T follicular helper cell (primary cell): ENCODE measurements at places on chromosomes 1 and 21.

DNA sequence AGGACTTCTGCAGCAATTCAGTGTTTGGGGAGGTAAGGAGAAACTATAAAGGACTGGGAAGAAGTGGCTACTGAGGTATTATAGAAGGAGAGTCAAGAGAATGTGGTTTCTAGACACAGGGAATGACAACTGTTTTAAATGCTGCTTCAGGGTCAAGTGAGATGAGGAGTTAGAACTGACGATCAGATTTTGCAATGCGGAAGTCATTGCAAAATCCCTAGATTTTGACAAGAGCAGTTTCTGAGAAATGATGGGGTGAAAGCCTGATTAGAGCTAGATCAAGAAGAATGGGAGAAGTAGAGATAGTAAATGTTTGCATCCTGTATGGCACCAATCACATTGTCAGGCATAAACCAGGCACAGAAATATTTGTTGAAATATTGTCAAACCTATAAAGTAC is 4.7 kb upstream of the TSNAX start:
- no peak for DNase-seq

DNA sequence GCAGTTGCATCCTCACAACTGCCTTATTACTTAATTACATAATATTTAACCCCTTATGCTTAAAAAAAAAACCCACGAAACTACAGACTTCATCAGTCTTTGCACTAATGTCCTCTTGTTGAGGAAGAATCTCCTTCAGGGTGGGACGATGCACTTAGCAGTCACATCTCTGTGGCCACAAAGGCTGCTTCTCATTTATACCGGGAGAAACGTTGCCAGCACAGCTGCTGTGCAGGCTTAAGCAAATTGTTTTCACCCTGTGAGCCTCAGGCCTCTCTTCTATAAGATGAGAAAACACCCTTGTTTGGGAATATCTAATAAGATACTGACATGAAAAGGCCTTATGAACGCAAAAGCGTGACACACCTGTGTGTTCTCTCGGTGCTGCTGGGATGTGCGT is 2.9 kb upstream of the OBSCN start:
- no peak for DNase-seq

DNA sequence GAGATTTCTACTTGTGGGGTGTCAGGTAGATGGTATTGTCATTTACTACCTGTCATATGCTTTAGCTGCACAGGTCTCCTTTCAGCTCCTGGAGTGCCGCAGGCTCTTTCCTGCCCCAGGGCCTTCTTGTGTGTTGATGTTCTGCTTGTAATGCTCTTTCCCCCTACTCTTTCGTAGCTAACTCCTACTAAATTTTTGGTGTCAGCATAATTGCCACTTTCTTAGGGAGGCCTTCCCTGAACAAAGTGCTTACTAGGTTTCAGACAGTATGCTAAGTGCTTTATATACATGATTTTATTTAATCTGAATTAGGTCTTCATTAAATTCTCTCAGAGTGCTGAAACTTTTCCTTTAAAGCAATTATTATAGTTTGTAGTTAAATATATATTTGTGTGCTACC is 4.8 kb upstream of the THEM4 start:
- DNase-seq = no peak

DNA sequence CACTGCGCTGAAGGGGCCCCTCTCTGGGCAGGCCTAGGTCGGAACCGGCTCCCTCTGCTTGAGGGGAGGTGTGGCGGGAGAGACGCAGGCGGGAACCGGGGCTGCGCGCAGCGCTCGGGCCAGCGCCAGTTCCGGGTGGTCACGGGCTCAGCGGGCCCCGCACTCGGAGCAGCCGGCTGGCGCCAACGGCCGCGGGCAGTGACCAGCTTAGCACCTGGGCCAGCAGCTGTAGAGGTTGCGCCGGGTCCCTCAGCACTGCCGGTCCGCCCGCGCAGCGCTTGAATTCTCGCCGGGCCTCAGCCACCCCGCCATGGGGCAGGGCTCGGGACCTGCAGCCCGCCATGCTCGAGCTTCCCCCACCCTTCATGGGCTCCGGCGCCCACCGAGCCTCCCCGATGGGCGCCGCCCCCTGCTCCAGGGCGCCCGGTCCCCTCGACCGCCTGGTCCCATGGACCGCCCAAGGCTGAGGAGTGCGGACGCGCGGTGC is 254.6 kb downstream of the COL11A1 start:
- no peak for DNase-seq

GRCh38 chr1:56817716-56818463 is 1.3 kb downstream of the FYB2 start:
- no peak for DNase-seq

DNA sequence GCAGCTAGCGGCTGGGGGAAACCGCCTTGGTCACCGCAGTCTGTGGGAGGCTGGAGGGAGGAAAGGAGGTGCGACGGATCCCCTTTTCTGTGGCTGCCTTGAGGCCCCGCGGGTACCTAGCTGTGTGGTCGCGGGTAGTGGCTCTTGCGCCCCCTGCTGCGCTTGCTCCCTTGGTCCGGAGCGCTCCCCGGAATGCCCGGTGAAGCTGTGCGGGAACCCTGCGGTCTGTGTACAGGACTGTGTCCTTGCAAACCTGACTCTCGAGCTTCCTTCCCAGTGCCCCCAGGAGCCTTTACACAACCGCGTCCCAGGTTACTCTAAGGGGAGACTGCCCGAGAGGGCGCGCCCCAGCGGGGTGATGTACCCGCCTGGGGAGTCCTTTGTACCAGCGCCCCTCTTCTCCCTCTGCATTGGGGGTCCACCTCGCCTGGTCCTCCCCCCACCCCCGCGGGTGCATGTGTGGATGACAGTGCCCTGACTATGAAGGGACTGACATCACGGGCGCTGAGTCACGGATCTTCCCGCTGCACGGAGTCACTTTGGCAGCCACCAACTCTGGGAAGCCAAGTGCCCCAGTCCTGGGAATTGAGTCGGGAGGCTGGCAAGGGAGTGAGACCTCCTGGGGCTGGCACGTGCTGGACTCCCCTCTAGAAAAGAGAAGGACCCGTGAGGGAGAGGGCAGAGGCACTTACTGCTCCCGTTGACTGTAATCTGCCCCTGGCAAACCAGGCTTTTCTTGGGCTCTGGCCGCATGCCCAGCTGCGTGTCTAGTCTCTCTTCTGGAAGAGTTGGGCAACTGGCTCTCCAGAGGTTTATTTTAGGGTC is 816 bp downstream of the IL6R start:
- DNase-seq = peak; percentile 50

DNA sequence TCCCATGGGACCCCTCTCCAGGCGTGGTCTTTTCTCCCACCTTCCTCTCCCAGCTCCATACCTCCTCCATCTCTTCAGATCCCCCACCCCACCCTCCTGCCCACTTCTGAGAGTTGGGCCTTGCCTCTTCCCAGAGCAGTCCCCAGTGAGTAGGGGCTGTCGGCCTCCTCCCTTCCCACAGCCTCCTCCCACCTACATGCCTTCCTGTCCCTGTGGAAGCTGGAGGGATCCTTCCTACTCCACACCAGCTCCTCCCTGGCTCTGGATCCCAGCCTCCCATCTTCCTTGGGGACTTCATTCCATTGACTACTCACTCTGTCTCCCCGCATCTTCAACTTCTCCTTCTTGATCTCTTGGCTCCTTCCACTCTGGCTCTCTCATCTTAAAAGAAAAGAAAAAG is 24.9 kb downstream of the KCNQ4 start:
- DNase-seq = no peak

- no peak for DNase-seq
These were observed 6.3 kb downstream of the SLAMF1 start for GRCh38 chr1:160640359-160641123.

DNA sequence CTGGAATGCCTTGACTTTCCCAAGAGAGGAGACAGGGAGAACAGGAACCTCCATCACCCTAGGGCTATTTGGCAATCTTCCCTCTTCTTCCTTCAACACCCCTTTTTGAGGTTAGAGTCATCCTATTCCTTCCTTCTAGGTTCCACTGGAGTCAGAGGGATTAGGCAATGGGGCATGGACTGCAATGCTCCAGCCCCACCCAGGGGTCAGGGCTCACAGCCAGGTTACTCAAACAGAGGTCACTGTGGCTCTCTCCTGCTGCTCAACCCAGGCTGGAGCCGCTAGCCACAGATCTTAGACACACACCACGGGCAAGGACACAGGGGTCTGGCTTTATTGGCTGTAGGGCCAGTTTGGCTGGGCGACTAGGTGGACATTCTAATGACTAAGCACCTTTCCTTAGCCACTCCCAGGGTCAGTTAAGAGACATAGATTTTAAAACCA is 145.5 kb upstream of the NRIP1 start:
- DNase-seq = no peak

GRCh38 chr21:45228656-45229240 is 58.9 kb downstream of the POFUT2 start:
- DNase-seq = no peak

DNA sequence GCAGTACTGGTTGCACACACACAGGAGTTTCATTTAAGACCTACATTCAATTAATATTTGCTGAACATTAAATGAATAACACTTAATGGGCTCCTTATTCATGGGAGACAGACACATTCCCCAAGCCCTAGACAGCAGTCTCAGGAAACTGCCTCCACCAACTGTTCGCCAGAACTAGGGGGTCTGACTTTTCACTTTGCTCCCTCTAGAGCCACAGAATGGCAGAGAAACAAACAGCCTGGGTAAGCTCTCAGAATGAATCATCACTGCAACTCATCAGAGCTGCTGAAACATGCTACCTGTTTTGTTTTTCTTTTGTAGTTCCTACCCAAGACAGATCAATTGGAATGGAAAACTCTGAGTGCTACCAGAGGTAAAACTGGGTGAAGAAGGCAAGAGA is 31.7 kb downstream of the ELK4 start:
- no peak for DNase-seq

GRCh38 chr1:230310381-230311163 is 115.6 kb downstream of the PGBD5 start:
- DNase-seq = peak; percentile 38

GRCh38 chr1:72620453-72620852 is 338.1 kb upstream of the NEGR1 start:
- DNase-seq = no peak

- DNase-seq = no peak
These were observed 64.4 kb downstream of the XCL1 start for GRCh38 chr1:168640836-168641235.

- no peak for DNase-seq
These were observed 82.7 kb upstream of the TENT5C start for GRCh38 chr1:117523111-117523510.

DNA sequence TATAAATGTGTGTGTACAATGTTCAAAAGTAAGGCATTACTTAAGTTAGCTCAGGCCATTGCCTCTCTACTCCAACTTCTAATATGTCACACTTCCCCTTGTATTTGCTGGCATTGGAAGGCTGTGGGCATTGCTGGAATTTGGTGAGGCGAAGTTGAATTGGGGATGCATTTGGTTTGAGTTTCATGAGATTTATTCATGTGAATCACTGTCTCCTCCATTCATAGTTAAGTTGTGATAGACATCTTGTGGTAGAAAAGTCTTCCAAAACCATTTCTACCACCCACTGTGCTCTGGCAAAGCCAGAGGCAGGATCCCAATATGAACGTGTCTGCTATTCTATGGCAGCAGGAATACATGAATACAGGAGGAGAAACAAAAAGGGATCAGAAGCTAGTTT is 397.8 kb upstream of the USP24 start:
- no peak for DNase-seq

DNA sequence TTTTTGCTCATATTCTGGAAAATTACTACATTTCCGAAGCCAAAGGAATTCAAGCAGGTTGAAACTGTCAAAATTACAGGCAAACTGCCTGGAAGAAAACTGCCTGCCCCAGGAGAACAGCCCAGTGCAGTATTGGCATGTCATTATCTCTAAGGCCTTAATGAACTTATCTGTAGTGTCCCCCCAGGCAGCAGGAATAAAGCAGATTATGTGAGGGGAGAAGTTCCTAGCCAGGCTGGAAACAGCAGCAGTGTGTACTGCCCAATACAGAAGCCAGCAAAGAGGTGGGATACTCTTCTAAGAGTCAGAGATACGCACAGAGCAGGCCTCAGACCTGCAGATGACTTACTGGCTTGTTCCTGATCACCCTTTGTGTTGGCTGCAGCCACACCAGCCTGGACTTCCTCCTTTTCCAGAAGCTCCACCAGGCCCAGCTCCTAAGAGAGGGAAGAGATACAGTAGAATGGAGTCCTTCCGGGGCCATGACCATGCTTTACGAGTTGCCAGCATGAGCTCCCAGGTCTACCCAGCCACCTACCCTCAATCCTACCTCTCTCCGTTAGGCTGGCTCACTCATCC is 11.7 kb downstream of the IQGAP3 start:
- no peak for DNase-seq

DNA sequence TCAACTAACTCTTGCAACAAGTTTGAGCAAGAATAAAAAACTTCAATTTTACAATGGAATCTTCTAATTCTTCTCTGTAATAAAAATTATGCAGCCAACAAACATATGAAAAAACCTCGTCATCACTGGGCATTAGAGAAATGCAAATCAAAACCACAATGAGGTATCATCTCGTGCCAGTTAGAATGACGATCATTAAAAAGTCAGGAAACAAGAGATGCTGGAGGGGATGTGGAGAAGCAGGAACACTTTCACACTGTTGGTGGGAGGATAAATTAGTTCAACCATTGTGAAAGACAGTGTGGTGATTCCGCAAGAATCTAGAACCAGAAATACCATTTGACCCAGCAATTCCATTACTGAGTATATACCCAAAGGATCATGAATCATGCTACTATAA is 327.5 kb upstream of the LYPLAL1 start:
- DNase-seq = no peak

DNA sequence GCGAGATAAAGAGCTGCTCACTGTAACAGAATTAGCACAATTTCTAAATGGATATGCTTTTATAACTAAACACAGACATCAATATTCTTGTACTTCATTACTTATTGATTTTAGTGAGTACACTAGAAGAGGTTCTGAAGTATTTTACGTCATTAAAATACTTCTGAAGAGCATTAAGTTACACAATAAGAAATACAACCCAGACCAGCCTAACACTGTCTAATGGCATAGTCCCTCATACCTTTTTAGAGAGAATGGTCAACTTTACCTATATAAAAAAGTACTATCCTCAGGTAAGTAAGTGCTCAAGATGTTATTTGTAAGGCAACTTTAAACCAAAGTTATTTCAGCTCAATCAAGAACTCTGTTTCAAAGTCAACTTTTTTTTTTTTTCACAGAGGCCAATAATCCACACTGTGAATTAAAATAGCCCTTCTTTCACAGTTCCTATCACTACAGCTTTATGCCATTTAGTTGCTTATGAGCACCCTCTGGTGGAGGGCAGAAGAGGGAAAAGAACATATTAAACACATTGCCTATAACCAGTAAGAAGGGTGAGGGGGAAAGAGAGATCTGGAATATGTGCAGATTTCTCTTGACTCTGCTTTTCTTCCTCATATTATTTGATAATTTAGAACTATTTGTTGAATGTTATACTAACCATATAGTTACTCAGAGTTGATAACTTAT is 182.1 kb upstream of the DMRTA2 start:
- no peak for DNase-seq

DNA sequence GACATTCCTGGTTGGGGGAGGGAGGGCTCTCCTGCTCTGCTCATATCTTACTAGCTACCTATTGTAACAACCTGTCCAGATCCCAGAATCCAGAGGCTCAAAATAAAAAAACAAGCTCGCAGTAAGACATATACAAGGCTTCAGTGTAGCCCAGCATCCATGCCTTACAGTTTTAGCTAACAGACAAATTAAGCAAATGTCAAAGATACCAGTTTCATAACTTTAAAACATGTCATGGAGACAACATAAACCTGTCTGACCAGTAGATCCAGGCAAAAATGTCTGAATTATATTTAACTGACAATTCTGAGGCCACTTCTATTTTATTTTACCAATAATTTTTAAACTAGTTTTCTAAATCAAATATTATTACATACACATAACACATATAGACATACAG is 167.7 kb upstream of the TNR start:
- no peak for DNase-seq
